ENCODE measurements at places on chromosomes 3 and 15.
A peak's percentile ranks its signal among the peaks of the same experiment; 100 is the strongest.

DNA sequence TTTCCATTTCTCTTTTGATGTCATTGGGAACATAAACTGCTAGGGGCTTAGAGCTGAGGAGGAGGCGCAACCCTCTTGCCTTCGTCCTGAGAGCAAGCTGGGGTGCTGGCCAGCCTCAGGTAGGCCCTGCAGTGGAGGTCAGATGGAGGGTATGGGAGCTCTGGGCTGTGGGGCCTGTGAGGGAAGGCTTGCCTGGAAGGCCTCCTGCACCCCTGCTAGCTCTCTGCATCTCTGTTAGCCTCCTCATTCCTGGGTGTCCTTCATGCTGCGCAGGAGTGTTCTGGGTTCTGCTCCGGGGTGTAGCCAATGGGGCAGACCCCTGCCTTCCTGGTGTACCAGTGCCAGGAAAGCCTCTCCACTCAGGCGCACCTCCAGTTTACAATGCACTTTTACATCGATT is 11.8 kb downstream of the GP5 start:
- no peak for DNase-seq

GRCh38 chr15:79595306-79595705 is 163.2 kb downstream of the MINAR1 start:
- no peak for DNase-seq

- no peak for DNase-seq
These were observed at the start of gene CMTM7 for GRCh38 chr3:32391643-32392535. Gene CMTM7 (plus strand): TSS chr3:32391853. CDS start chr3:32391907, 54 bp downstream.

DNA sequence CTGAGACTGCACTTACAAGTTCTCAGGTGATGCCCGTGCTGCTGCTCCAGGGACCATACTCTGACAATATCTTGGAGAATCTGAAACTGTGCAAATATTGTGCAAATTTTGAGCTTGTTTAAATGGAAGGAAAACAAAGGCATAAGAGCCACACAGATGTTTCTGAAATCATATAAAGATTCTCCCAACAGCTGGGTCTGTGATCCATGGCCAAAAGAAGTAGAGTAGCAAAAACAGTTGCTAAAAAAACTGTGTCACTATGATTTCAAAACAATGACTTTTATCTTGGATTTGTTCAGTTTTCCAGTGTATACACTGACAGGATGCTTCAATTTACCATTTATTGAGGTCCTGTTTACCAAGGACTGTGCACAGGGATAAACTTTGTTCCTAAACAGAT is 25.3 kb downstream of the NPTN start:
- DNase-seq, result no peak

DNA sequence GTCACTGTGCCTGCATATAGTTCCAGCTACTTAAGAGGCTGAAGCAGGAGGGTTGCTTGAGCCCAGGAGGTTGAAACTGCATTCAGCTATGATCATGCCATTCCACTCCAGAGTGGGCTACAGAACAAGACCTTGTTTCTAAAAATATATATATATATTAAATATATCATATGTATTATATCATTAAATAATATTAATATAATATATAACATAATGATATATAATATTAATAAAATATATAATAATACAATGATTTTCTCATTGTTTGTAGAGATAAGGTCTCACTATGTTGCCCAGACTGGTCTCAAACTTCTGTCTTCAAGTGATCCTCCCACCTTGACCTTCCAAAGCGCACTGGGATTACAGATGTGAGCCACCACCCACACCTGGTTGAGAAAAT is 101.8 kb downstream of the NAALADL2 start:
- DNase-seq, result no peak

DNA sequence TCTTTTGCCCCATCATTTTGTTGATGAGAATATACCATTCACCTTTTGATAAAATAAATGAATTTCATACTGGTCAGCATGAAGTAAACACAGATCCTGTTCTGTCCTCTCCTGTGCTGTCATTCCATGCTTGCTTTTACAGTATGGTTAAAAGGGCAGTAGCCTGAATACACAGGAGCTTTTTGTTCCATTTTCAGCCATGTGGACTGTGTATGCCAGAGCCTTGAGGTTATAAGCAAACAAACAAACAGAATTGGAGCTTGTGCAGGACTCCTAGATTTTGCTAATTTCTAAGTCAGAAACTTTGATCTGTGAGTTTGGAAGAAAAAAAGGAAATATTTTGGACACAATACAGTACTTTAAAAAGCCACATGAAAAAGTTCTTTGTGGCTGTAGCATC is 91.9 kb downstream of the LRRC28 start:
- DNase-seq, result no peak

GRCh38 chr3:126151562-126152302 is 28.7 kb downstream of the ALDH1L1 start:
- DNase-seq, result no peak

DNA sequence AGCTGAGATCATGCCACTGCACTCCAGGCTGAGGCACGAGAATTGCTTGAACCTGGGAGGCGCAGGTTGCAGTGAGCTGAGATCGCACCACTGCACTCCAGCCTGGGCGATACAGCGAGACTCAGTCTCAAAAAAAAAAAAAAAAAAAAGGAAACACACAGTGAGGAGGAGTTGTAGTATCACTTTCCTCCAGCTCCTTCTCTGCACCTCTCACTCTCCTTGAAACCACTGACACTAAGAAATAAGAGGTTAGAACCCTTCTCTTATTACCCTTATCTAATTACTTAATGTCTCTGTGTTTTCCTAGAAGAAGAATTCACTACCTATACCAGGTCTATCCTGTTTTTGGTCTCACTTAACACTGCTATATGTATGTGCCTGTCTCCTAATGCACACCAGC is 31.7 kb downstream of the RAB27A start:
- DNase-seq, result no peak

DNA sequence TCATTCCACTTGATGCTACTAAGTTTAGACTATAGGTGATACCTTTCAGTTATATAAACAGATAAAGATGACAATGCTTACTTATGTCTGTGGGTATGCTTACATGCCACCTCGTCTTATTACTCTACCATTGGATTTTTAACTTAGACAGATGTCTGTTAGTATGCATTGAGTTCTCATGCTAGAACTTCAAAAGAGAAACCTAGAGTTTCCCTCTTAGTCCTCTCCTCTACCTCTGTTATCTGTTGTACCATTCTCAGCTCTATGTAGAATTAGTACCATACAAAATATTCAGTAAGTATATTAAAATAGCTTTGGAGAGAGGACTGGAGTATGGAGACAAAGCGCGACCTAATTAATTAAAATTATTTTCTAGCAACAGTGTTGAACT is 111.3 kb downstream of the BBX start:
- no peak for DNase-seq

DNA sequence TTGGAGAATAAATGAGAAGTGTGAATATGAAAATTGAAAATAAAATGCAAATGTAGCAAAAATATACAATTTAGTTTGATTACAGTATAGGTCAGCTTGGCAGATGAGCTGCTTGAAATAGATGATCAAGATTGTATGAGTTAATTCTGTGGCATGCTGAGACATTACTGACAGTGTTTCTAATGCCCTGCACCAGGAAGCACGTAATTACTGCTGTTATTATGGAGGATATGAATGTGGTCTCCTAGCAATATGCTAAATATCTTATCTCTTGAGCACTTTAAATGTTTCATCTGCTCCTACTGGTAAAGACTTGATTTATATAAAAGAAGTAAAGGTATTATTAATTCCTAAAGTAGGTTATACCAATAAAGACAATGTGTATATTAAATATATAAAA is 1015.5 kb downstream of the PLOD2 start:
- DNase-seq, result no peak

- no peak for DNase-seq
These were observed 228.7 kb downstream of the MBNL1 start for GRCh38 chr3:152497457-152497856.

DNA sequence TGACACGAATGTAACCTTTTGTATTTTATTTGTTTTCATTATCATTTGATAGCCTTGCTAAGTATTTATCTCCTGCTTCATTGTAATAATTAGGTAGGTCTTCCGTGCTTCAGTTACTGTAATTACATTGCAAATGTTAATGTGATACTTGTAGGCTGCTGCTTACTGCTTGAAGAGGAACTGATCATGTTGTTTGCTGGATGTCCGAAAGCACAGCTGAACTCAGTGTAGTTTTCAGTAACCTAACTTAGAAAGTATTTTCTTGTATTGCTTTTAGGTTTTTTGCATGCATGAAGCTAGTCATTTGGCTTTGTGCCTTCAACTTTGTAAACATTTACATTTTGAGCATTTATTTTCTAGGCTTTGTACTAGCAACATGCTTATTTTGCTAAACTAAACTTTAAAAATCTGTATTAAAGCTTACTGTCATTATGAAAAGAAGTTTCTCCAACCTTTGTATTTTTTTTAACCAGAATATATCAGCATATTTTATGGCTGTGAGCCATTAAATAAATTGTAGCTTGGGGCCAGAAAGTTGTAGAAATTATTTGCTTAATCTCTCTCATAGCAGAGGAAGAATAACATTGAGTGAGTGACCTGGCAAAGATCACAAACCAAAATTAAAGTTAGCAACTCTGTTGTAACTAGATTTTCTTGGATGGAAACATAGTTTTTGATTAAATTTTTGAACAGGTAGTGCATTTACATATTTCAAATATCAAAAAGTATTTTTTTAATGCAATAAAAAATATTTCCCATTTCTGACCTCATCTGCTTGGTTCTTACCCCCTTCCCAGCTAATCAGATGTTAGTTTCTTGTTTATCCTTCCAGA is 30.7 kb downstream of the SACM1L start:
- DNase-seq, result no peak

DNA sequence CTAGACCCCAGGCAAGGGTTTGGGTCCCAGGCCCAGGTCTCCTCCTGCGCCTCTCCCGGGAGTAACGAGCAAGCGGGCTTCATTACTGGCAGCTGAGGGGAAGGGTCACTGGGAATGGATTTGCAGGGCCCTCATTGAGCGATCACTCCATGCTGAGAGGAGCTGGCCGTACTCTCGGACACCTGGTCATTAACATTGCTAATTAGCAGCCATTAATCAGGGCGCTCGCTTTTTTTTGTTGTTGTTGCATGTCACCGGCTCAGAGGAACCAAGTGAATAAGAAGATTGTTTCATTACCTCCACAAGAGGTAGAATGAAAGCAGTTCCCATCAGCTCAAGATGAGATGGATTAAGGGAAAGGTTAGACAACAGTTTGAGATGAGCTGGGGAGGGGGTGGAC is 293.0 kb upstream of the ATP11B start:
- no peak for DNase-seq

- no peak for DNase-seq
These were observed 49.1 kb downstream of the CMTM7 start for GRCh38 chr3:32440611-32441350.

DNA sequence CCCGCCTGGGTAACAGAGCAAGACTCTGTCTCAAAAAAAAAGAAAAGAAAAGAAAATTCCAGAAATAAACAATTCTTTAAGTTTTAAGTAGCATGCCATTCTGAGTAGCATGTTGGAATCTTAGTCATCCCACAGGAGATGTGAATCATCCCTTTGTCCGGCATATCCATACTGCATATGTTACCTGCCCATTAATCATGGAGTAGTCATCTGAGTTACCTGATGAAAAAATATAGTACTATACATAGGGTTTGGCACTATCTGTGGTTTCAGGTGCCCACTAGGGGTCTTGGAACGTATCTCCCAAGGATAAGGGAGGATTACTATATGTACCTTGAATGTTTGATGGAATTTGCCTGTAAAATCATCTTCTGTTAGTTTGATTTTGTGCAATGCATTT is 6.3 kb upstream of the CCR4 start:
- no peak for DNase-seq

DNA sequence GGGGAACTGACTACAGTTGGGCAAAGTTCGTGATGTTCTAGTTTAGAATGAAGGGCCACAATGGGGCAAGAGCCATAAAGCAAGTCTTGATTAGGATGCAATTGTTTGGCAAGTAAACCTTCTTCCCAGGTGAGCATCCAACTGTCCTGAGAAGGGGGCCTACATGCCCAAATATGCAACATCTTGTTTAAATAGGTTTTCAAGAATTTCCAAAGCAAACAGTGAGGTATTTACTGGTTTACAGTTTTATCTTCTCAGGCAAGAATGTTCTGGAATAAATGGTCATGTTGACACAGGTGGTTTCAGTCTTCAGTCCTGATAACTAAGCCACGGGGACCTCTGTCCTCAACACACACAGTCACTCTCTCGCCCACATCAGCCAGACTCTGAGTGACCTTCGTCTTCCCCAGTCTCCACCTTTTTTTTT is 90.3 kb upstream of the FAM174B start:
- DNase-seq, result no peak

DNA sequence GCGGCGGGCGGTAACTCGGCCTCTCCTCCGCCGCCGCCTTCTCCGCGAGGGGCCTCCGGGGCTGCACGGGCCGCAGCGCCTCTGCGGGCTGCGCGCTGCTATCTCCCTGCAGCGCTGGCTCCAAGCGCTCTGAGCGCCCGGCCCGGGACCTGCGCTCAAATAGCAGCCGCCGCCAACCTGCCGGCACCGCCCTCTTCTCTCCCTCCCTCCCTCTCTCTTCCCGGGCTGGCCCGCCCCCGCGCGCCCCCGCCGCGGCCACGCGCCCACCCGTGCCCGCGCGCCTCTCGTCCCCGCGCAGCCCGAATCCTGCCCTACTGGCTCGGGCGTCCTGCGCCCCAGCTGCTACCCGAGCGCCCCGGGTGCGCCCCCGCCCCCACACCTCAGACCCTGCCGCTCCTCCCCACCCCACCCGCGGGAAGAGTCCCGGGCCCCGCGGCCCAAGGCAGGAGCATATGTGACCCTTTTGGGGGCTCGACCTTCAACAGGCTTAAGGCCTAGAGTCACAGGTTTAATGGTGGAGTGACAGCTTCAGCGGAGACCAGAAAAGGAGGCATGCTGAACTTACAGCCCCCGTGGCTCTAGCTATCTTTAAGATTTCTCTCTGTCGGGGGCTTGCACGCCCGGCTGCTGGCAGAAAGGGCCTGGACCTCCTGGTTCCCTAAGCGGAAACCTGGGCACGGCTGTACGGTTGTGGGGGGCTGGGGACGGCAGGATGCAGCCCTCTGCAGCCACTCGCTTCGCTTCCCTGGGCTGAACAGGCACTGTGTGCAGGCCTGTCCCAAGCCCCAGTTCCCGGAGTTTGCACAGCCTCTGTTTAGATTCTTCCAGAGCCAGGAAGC is at the start of gene CACNA2D2:
Gene CACNA2D2, minus strand, starts transcription at position 131 of the 839 bp plus-strand sequence. CDS start 211 bp downstream, outside the sequence.
- peak; percentile 83 for DNase-seq

DNA sequence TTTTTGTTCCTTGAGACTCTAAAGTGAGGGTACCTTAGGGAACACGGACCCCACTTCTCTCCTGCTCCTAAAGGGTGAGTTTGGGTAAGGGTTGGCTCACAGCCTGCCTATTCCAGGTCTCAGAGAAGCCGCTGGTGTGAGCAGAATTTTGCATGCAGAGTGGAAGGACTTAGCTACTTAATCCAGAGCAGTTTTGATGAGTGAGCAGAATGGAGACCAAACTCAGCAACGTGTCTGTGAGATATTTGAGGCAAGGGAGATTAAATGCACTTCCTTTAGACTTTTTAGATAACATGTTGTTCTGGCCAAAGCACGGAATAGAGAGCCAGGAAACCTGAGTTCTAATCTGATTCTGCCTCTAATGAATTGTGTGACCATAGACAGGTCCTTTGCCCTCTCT is 5.1 kb downstream of the SLC24A1 start:
- DNase-seq, result no peak

DNA sequence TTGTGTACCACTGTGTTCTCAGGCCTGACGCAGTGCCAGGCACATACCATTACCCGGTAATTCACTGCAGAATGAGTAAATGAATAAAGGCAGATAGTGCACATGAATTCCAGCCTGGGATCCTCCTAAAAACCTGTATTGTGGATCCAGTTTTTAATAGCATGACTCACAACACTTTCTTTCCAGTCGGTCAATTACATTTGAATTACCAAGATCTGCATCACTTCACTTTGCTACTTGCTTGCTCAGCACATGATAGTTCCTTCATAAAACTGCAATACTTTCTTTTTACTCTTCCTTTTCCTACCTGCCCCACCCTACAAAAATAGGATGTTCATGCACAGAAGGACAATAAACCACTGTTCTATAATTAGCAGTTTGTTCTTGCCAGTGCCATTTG is 553.8 kb downstream of the MAGI1 start:
- DNase-seq, result no peak

Measured in T47D (cell line).